ENCODE measurements at places on chromosomes 3 and 15.

DNA sequence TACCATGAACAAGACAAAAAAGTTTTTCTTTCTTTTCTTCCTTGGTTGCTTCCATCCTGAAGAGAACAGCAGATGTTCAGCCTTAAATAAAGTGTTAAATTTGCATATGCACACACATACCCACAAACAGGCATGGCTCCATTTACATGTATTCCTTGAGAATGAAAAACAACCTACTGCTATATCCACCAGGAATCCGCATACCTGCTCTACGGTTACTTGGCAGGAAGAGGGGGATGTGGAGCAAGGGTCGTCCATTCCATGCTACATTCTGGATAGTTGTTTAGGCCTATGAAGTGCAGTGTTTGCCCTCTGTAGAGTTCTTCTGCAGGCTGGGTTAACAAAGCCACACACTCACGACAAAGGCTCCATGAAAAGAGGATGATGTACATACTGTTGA, 322.8 kb downstream of the KCNH8 start:
- no peak for DNase-seq

DNA sequence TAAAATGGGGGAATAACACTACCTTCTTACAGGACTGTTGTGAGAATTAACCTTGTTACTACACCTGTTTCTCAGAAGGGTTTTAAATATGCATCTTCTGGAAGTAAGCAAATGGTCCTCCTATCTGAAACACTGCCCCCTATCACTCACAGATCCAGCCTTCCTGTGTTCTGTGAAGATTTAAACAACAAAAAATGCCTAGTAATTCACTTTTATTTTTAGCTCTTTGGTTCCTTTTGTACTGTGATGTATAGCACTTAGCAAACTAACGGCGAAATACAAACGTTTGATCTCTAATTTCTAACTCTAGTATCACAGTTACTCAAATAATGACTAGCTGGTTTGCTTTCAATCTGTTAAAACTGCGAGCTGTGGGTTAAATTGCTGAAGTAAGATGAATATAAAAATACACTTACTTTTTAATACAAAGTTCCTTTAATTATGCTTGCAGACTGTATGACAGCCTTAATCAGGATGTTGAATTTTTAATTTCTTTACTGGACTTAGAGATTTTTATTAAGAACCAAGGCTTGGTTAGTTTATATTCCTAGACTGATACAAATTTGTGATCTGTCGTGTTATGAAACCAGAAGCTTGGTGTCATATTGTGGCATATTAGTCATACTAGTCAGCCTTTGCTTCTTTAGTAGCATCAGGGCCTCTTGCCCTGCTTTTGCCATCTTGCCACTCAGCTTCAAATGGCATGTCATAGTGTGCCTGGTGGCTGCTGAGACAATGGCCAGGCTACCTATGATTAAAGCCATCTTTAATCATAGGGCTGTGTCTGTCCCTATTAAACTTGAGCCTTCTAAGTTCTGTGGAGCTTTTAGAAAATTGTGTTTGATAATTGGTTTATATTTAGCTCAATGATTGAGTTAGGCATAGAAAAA, 9.2 kb downstream of the EIF3J start:
- DNase-seq, result no peak

DNA sequence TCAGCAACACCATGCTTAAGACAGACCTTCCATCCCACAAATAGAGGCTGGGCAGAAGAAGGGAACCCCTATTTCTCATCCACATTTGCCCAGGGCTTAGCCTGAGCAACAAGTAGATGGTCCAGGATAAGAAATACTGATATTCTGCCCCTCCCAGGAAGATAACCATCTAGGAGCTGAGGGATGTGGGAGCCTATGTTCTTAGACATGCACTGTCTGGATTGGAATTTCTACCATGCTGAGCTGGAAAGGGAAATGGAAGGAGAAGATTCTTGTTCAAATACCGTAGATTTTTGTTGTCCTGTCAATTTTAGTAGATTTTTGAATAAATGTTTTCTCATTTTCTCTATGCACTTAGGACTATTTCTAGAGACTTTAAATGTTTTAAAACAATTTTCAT, 450.7 kb upstream of the SEMA6D start:
- DNase-seq, result no peak

DNA sequence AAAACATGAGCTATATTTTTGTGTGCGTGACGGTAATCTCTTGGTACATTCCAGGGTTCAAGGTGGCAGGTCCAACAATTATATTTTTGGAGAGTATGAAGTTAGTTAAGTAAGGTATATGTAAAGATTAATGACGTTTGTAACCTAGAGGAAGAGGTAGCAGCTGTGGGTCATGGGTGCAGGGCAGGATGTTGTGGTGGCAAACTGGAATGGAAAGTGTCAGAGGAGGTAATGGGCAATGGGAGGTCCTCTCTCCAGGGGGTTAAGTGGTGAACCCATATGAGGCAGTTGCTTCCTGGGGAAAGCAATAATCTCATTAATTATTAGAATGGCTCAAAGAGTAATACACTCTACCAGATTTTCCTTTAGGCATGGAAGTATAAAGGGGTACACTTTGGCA, 1.0 kb upstream of the CD200R1L start:
- peak; percentile 49 for DNase-seq

- peak; percentile 8 for DNase-seq
These were observed 793 bp downstream of the SLC30A4 start for GRCh38 chr15:45521596-45522327.

DNA sequence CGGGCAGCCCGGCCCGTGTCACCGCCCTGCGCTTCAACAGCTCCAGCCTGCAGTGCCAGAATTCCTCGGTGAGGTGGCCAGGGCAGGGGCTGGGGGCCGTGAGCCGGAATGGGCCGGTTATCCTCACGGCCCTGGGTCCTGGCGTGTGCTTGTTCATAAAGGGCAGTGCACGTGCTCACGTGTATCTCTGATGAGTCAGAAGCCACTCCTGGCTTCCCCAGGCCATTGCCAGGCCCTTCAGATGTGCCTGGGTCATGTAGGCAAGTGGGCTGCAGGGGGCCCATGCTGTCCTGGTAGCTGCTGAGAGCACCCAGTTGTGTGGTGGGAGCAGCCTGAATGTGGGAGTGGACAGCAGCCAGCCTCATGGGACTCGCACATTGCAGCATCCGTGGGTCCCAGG, 29.2 kb downstream of the PLXNA1 start:
- no peak for DNase-seq

DNA sequence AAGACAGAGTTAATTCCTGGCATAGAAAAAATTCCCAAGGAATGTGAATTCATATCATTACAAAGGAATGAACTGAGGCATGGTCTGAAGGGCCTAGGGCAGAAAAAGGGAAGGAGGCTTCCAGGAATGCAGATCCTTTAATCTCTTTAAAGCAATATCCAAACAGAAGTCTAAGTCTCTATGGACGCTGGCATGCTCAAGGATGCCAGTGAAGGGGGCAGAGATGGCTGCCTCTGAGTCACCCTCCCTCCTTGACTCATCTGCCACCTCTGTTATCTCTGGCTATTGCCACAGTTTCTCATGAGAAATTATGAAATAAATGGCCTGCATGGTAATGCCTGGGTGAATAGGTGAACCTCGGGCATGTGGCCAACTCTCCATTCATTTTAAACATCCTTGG, 96.3 kb upstream of the BCL6 start:
- no peak for DNase-seq

- no peak for DNase-seq
These were observed 283.8 kb downstream of the GABRG3 start for GRCh38 chr15:27254801-27255200.

Measured in central memory CD4-positive, alpha-beta T cell (primary cell).